Fibroblast of pulmonary artery (primary cell): ENCODE measurements at places on chromosomes 13 and 19.

DNA sequence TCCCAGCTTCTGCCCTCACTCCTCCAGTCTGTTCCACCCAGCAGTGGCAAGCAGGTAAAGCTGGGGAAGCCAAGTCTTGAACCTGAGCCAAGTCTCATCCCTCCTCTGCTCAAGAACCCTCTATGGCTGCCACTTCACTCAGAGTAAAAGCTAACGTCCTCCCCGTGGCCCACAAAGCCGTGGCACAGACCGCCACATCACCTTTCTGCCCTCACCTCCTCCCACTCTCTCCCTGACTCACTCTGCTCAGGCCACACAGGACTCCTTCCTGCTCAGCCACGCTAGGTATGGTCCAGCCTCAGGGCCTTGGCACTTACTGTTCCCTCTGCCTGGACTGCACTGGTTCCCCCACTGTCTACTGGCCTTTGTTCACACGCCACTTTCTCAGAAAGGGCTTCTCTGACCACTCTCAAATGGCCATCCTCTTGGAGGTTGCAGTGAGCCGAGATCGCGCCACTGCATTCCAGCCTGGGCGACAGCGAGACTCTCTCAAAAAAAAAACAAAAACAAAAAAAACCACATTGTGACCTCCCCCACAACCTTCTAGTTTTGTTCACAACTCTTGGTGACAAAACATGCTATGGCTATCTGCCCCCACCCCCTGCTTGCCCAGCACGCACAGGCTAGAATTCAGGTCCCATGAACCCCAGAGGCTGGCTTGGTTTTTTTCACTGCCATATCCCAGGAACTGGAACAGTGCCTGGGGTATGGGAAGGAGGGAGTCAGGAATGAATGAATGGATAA is 15.8 kb downstream of the NDUFB7 start:
- DNase-seq: no peak

- peak; percentile 63 for DNase-seq
Observed at GRCh38 chr19:48874303-48875135, 2.3 kb downstream of the PPP1R15A start.

DNA sequence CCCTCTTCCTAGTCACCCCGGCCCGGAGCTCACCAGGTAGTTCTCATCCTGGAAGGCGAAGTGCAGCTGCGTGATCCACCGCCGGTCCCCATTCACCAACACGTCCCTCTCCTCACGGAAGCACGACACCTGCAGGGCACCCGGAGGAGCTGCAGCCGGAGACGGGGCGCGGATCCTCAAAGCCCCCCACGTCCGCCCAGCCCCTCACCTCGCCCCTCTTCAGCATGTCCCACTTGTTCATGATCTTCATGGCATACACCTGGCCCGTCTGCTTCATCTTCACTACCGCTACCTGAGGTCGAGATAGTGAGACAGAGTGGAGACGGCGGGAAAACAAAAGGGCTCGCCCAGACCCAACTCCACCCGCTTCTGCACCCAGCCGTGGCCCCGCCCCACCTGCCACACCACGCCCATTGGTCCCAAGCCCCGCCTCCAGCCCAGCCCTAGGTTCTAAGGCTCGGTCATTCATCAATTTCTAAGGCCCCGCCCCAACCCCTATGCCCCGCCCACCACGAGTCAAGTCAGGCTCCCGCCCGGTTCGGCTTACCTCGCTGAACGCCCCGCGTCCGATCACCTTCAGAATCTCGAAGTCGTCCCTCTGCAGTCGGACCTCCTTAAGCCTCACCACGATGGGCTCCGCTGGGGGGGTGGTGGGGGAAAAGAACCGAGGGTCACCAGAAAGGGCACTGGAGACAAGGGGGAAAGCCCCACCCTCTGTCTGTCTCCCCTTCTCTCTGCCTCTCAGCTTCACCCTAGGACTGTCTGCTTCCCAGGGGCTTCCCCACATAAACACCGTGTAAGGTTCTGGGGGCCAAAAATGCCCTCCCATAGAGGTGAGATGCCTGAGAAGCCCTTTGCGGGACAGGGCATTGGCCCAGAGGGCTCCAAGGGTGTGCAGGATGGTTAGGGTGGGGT is 2.8 kb downstream of the DMPK start:
- peak; percentile 43 for DNase-seq

- DNase-seq: peak; percentile 49
Observed at GRCh38 chr13:40074338-40074737, 418.9 kb downstream of the COG6 start.

- DNase-seq: no peak
Observed at GRCh38 chr19:789701-790060, 7.6 kb upstream of the PTBP1 start.

GRCh38 chr19:37594304-37594981 is at the start of the genes ZNF540 and ZNF571:
Gene ZNF540 (plus strand): TSS chr19:37594876. CDS start chr19:37598448, 3,572 bp downstream.
Gene ZNF571 (minus strand): TSS chr19:37594792. CDS start chr19:37586676, 8,116 bp downstream.
- DNase-seq: peak; percentile 97

DNA sequence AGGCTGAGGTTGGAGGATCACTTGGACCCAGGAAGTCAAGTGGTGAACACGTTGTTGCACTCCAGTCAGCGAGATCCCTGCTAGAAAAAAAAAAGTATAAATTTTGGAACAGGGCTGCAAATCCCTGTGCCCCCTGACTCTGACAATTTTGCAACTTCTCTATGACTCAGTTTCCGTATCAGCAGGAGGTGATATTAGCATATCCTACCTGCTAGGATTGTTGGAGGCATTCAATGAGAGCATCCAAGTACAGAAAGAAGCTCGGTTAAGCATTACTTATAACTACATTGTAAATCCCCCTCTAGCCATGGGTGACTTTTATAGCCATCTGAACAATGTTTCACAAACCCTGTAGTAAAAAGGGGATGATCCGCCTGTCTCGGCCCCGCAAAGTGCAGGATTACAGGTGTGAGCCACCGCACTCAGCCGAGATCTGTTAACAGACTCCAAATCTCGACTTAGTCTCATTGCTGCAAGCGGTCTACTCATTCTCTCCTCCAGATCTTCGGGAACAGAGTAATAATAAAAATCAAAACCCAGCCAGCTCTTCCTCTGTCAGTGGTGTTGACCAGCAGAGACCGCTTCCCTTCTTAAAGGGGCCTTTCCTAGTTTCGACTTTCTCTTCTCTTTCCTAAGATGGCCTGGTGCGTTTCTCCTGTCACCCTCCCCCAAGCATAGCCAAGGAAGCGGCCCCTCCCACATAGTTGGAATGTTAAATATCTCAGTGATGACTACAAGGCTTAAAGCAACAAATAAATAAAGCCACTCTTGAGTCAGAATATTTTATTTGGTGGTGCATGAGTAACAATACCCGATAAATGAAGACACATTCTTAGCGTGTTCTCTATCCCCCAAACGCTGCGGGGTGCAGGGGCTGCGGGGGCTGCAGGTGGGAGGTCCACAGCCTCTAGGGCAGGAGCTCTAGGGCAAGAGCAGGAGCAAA is 10.3 kb upstream of the BICRA start:
- DNase-seq: peak; percentile 95
